Activated CD8-positive, alpha-beta memory T cell treated with anti-CD3 and anti-CD28 coated beads, Interleukin-2, amount 10 ng/mL, durations not matched to agents 7 days and 5 days (primary cell): ENCODE measurements at places on chromosomes 4 and X. TPM values are rescaled to one million over a fixed set of nuclear protein-coding genes. Genes with fewer than 3 reads are reported as not detected.

ACE2 gene
- not detected for total RNA-seq

NEUROG2 gene
- total RNA-seq, result not detected

CD99L2 gene
- total RNA-seq, result 21.2 TPM

CFP gene
- total RNA-seq, result 2.7 TPM

KCTD8 gene
- total RNA-seq, result not detected

SUPT20HL1 gene
- not detected for total RNA-seq

ZNF630 gene
- 0.89 TPM for total RNA-seq

SPP1 gene
- 0.54 TPM for total RNA-seq

SOX3 gene
- total RNA-seq, result not detected

CFAP99 gene
- not detected for total RNA-seq

GRPR gene
- not detected for total RNA-seq

CT45A1 gene
- not detected for total RNA-seq

PRSS12 gene
- total RNA-seq, result not detected

RBM10 gene
- total RNA-seq, result 65.6 TPM

ELF2 gene
- 39.8 TPM for total RNA-seq

LANCL3 gene
- 0.38 TPM for total RNA-seq

ATOH1 gene
- total RNA-seq, result not detected

DUSP21 gene
- total RNA-seq, result not detected
